ENCODE measurements at places on chromosomes 3 and 15.

- no peak for DNase-seq
Measured at GRCh38 chr3:107421170-107421792, 44.0 kb downstream of the CCDC54 start.

DNA sequence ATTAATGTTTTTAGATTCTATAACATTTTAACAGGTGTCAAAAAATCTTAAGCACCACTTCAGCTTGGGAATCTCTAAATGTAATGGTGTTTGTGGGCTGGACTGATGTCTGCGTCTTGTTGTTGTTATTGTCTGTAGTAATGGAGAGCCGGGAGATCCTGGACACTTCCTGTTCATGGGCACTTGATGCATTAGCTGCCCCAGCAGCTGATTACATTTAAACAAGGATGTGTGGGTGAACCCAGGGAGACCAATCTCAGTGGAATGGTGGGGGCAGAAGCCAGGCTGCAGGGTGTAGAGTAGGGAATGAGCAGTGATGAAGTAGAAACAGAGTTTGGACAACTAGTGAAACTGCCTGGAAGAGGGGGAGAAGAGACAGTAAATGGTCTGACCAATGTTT lies 7.8 kb downstream of the CCR5AS start:
- no peak for DNase-seq

DNA sequence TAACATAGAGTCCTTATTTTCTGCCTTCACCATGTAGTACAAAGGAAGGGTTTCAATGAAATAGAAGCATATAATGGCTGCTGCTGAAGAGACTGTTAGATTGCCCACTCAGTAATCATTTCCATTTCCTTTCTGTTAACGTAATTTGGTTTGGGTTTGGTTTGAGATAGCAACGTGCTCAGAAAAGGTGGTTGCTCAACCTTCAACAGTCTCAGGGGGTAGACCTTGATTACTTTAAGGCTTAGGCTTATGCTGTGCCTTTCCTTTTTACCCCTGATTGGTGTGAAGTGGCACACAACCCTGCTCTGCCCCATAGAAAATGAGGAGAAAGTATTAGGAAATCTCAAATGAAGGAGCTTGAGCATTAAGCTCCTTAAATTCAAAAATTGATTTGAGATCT lies 163.7 kb upstream of the TP63 start:
- DNase-seq: no peak

DNA sequence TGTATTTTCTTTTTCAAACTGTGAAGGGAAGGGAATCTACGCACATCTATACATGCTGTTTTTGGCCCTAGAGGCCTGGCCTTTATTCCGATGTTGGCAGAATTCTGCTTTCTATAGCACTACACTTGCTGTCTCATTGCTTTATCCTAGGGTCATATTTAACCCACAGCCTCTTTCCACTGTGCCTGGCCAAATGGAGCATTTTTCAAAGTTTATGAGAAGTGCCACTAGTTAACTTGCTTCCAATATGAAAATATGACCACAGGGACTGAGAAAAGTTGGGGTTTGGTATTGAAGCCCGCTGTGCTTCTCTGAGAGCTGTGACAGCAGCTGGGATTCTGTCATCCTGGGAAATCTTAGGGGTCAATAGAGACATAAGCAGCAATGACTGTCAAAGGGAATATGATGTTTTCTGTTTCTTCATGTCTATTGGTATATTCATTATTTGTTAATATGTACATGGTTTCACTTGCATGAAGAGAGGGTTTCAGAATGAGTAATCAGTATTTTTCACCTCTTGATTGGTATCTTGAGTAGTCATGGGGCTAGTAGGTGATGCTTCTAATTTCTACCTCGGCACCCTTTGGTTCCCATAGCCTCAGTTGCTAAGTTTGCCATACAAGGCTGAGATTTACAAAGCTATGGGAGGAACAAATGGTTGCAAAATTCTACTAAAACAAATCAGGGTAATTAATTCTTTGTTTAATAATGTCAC lies 275.8 kb upstream of the RBMS3 start:
- DNase-seq: no peak

- DNase-seq: no peak
Measured at GRCh38 chr15:70479056-70479455, 284.3 kb downstream of the UACA start.

DNA sequence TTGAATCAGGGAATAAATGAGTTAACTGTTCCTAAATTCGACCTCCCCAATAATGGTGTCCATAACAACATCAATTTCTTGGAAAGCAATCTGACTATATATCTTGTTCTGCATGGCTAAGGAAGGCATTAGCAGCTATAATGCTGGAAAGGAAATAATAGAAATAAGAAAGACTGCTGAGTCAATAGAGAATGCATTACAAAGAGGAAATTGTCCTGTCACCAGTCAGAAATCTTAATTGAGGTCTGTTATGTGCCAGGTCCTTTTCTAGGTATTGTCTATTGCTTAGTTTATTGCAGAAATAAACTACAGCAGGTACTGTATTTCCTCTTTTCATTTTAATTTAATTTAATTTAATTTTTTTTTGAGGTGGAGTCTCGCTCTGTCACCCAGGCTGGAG lies 5.9 kb upstream of the PPP1R2 start:
- DNase-seq: no peak

- no peak for DNase-seq
Measured at GRCh38 chr3:105842449-105842848, 26.4 kb downstream of the CBLB start.

DNA sequence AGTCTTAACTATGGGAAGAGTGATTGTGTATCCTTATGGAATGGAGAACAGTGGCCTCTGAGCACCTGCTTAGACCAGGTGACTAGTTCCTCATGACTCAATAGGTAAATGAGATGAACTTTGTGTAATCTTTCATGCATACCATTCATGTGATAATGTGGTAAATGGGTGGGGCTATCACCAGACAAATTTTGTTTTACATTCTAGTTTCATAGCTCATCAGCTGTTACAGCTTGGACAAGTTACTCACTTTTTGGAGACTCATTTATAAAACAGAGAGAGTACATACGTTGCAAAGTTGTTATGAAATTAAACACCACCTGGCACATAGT lies 103.7 kb upstream of the TGFBR2 start:
- peak; percentile 67 for DNase-seq

GRCh38 chr15:96716075-96716474 lies 385.6 kb downstream of the NR2F2 start:
- DNase-seq: no peak

GRCh38 chr3:195522254-195523023 lies 20.7 kb downstream of the PPP1R2 start:
- no peak for DNase-seq

DNA sequence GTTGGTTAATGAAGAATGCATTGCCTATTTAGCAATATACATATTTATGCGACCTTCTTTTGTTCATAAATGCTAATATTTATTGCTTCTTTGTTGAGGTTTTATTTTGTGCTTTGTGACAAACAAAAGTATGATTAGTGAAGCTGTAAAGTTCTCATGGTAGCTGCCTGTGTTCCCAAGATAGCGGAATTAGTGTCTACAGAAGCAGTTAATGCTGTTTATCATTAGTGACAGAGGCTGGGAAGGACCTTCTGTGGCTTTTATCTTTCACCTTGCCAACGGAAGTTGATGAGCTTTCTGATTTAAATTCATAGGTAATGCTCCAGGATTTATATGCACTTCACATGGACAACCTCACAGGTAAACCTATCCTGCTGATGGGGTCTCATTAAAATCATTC lies 418.3 kb downstream of the CADM2 start:
- no peak for DNase-seq

- DNase-seq: no peak
Measured at GRCh38 chr15:70636540-70637165, 126.7 kb downstream of the UACA start.

DNA sequence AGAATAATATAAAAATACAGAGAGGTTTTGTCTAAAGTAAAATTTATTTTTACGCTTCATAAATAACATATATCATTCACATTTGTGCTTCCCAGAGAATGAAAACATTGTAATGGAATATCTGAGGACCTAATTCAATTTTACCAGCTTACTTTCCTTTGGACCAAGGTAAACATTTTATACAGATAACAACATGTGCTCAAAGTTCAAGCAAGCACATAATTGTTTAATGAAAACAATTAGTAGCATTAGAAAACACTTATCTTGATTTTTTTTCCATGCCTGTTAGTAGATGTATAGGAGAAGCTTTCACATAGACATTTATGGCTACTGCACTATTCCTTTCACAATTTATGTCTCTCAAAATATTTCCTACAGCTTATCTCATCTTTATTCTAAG lies 400.0 kb downstream of the ZIC1 start:
- DNase-seq: no peak

GRCh38 chr3:46675843-46676567 lies 17.5 kb downstream of the ALS2CL start:
- DNase-seq: no peak

DNA sequence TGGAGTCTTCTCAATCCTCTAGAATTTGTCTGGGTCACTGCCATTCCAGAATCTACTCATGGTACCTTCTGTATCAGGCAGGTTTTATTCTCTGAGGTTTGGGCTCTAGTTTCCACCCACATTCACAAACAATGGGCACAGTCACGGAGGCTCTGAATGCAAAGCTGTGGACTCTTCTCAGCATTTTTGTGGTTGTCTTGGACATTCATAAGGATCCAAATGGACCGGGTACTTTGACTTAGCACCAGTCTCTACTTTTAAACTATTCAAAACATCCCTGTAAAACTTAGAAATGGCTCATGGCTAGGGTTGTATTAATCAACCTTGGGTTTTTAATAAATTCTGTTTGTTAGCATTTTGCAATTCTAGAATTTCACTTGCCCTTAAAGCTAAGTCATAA lies 277.9 kb upstream of the THBS1 start:
- no peak for DNase-seq

GRCh38 chr15:50278496-50278895 lies 13.0 kb upstream of the HDC start:
- no peak for DNase-seq

DNA sequence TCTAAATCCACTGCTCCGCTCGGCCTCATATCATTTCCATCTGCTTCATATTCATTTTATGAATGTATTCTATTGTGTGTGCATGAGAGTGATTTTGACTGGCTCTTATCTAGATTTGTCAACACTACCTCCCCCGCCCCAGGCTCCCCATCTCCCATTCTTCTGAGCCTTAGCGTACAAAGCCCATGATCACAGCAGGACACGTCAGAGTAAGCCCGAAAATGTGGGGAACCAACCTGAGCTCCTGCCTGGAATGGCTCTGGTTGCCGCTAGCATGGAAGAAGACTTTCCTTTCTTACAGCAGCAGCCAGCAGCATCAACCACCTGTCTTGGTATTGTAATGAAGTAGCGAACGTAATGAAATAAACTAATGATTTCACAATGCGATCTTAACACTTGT lies 61.4 kb downstream of the GABRB3 start:
- no peak for DNase-seq

DNA sequence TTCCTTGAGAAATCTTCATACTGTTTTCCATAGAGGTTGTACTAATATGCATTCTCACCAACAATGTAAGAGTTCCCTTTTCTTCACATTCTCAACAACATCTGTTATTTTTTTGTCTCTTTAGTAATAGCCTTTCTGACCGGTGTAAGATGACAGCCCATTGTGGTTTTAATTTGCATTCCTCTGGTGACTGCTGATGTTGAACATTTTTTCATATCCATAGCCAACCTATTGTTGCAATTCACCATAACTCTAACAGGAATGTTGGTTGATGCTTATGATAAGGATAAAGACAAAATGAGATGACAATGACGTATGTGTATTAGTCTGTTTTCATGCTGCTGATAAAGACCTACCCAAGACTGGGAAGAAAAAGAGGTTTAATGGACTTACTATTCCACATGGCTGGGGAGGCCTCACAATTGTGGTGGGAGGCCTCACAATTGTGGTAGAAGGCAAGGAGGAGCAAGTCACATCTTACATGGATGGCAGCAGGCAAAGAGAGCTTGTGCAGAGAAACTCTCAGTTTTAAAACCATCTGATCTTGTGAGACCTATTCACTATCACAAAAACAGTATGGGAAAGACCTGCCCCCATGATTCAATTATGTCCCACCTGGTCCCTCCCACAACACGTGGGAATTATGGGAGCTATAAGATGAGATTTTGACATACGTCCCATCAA lies 37.6 kb upstream of the RHCG start:
- peak; percentile 34 for DNase-seq

DNA sequence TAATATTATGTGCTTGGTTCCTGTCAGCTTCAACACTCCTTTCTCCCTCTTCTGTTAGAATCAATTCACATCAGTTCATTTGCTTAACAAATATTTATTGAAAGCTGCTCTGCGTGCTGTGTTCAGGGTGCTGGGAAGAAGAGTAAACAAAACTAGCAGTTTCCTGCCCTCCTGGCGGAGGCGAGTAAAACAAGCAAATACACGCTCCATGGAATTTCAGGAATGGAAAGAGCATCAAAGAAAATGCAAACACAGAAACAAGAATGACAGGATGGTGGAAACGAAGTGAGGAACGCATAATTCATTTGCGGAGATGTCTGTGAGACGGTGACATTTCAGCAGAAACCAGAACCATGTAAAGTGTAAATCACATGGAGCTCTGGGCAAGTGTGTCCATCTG lies 49.4 kb upstream of the SPTSSB start:
- no peak for DNase-seq

- DNase-seq: peak; percentile 20
Measured at GRCh38 chr15:63973212-63974009, 72.9 kb downstream of the DAPK2 start.

GRCh38 chr3:112672716-112673541 lies 32.0 kb upstream of the CCDC80 start:
- DNase-seq: no peak

- DNase-seq: no peak
Measured at GRCh38 chr3:19427422-19428149, 279.3 kb downstream of the KCNH8 start.

DNA sequence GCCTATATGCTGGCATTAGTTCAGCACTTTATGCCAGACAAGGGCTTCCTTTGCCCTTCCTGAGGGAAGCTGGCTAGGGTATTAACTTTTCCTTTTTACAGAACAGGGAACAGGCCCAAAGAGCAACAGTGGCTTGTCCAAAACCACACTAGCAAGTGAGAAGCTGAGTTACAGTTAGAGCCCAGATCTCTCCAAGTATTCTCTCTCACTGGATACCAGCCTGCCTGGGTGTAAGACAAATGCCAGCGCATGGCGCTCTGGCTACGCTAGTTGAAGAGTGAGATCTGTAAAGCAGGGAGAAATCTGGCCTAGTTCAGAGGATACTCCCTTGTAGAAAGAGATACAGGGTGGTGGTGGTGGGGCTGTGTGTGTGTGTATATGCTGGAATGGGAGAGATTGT lies 38.4 kb downstream of the RAB11A start:
- DNase-seq: no peak

DNA sequence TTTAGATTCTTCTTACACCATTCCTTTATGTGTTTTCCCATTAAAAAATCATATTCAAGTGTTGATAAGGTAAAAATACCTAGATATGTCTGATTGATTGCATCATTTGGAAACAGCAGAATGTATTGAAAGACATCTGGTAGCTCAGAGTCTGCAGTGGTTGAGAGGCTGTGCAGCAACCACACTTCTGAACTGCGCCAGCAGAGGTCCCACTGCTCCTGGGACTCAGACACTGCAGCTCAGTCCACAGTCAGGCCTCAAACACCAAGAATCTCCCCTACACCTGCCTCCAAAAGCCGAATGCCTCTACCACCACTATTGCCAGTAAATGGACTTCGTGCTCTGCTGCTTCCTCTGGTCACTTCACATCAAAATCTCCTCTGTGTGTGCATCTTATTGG lies 176.9 kb upstream of the LMCD1 start:
- DNase-seq: no peak

Measured in non-pigmented ciliary epithelial cell (primary cell).